ENCODE measurements at places on chromosomes 2 and 18.
A peak's percentile ranks its signal among the peaks of the same experiment; 100 is the strongest.

- DNase-seq = no peak
These were observed 208.0 kb downstream of the TWIST2 start for GRCh38 chr2:239055756-239056493.

DNA sequence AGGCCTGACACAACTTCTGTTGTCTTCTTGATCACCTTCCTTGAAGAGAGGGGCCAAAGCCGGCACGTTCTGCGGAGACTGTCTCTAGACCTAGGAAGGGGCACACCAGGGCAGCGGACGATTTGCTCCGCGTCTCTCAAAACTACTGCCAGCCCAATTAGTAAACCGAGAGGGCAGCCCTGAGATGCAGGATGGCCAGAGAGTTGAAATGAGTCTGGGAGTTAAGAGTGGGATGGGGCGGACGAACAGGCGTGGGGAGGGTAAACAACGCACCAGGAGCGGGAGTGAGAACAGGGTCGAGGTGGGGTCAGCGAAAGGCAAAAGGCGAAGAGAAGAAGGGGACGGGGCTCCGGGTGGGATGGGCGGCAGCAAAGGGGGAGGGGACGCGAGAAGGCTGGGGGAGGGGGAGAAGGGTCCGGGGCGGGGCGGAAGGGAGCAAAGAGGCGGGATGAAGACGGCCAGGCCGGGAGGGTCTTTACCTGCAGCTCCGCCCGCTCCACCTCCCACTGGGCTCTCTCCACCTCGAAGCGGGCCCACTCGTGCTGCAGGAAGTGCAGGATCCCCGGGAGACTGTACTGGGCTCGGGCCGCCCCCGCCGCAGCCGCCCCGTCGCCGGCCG is 476 bp downstream of the STRN start:
- peak; percentile 53 for DNase-seq

GRCh38 chr2:135931776-135932443 is 53.5 kb downstream of the DARS1 start:
- peak; percentile 82 for DNase-seq

GRCh38 chr2:145728511-145728910 is 1208.6 kb upstream of the ZEB2 start:
- DNase-seq = no peak

GRCh38 chr2:200698217-200698616 is 112.4 kb downstream of the AOX1 start:
- DNase-seq = peak; percentile 27

- DNase-seq = no peak
These were observed 556.1 kb downstream of the CMPK2 start for GRCh38 chr2:6309415-6310255.

GRCh38 chr18:25805939-25806338 is 284.5 kb downstream of the SS18 start:
- DNase-seq = no peak

GRCh38 chr2:168188002-168188401 is 59.4 kb downstream of the STK39 start:
- no peak for DNase-seq

- DNase-seq = no peak
These were observed 107.0 kb downstream of the GALNT14 start for GRCh38 chr2:31031132-31031706.
